Ascending aorta (tissue), 2 donors: ENCODE measurements at places on chromosomes 3 and 15. TPM values are rescaled to one million over a fixed set of nuclear protein-coding genes. Genes with fewer than 3 reads are reported as not detected.
A peak's percentile ranks its signal among the peaks of the same experiment; 100 is the strongest.

- DNase-seq, result no peak
Observed at GRCh38 chr3:155154255-155154654, 74.1 kb downstream of the MME start.

The SEMA3B gene
- total RNA-seq, result 24.2 TPM

The RNF123 gene
- 33.1 TPM for total RNA-seq

The CHRD gene
- 172 TPM for total RNA-seq

The RUBCN gene
- 27.4 TPM for total RNA-seq

GRCh38 chr15:42080186-42080918 lies 14.0 kb downstream of the PLA2G4D start:
- peak; percentile 42 for DNase-seq

The ADGRG7 gene
- total RNA-seq, result not detected

DNA sequence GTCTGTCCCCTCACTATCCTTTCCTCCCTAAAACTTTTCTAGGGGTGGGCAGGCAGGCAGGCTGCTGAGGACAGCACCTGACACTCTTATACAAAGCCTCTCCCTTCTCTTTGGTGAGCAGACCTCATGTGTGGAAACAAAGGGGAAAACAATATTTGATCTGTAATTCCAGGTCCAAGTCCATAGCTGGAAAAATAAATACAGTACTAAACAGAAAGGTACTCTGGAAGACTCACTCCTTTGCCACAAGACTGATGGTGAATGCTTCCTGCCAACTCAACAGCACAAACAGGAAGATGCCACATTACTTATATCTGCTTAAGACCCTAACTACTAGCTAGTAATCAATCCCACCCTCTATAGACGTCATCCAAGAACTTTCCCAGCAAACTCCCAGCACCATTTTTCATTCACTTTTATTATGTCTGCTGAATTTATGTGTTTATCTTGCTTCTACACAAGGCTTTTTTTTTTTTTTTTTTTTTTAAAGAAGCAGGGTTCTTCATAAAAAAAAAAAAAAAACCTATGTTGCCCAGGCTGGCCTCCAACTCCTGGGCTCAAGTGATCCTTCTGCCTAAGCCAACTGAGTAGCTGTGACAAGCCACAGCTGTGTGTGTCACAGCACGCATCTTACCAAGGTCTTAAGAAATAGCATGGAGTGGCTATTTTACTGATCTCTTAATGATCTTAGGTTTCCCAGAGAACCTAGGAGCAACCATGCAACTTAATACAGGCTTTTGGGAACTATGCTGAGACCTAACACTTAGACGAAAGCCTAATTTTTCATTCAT lies 44.2 kb upstream of the CSPG5 start:
- DNase-seq, result no peak

GRCh38 chr3:128875556-128876120 lies 3.8 kb upstream of the ACAD9 start:
- no peak for DNase-seq

The SIDT1 gene
- total RNA-seq, result not detected

DNA sequence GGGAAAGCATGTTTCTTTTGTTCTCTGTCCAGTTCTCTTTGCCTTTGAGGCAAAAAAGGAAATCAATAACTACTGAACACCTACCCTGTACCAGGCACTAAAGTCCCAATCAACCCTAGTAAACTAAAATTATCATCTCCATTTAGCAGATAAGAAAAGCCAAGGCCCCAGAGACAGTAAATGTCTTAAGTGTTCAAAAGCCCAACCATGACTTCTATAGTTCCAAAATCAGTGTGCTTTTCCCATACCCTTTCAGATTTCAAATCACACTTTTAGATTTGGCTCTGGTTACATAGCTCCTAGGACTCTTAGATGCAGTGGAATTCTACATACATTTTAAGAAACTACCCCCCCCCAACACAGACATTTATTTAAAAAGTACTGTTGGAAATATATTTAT lies 63.5 kb downstream of the UACA start:
- no peak for DNase-seq

The ARGFX gene
- total RNA-seq, result not detected

The SLC28A2 gene
- total RNA-seq, result not detected

DNA sequence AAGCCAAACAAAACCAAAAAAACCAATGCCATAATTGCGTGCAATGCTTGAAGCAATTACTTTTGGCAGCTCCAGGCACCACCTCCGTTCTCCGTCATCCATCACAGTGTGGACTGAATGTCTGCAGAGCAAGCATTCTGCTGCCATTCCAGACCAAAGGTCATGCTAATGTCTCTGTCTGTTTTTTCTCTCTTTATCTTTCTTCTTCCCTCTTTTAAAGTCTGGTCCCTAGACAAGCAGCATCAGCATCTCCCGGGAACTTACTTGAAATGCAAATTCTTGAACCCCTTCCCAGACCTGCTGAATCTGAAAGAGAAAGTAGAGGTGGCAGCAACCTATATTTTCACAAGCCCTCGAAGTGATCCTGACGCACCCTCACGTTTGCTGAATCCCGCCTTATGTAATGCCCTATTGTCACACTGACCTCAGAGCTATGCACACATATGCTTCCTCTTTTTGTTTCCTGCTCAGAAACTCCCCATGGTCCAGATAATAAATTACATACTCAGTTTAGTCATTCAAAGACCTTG lies 297.3 kb upstream of the PROK2 start:
- DNase-seq, result no peak

The TGM5 gene
- total RNA-seq, result not detected

The TMF1 gene
- 35.2 TPM for total RNA-seq

The LTK gene
- total RNA-seq, result not detected

- DNase-seq, result peak; percentile 86
Observed at GRCh38 chr3:48232734-48233133, 8.2 kb upstream of the ZNF589 start.

DNA sequence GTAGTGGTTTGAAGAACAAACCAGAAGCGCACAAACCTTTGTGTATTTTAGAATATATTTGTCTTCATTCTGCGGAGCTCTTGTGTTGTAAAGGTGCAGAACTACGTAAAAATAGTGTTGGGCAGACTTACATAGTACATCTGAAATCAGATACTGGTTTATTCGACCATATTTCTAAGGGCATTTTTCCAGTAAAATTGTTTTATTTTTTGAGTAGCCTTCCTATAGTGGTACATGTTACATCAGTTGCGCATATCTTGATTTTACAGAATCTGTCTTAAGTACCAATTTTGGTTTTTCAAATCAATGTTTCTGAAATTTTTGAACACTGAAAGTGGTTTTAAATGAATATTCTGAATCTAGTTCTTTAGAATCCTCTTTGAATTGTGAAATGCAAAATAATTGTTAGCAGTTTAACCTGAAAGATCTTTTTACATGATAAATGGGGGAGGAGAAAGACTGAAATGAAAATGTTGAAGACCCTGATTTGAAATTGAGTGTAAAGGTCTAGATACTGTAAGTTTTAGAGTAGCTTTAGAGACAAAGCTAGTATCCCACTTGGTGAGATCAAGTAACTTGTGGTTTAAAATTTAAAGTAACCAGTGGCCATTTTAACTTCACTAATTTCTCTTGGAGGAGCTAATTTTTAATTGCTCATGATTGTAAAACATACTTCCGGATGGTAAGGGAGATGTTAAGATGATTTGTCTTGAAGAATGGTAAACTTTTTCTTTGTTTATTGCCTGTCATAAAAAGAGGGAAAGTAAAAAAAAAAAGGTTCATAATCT lies 15.5 kb upstream of the CHD2 start:
- DNase-seq, result no peak

The PROS1 gene
- 44.2 TPM for total RNA-seq

The SCAMP2 gene
- 90.8 TPM for total RNA-seq
